Activated naive CD4-positive, alpha-beta T cell treated with anti-CD3 and anti-CD28 coated beads for 36 hours (primary cell): ENCODE measurements at places on chromosomes 16 and 17.

DNA sequence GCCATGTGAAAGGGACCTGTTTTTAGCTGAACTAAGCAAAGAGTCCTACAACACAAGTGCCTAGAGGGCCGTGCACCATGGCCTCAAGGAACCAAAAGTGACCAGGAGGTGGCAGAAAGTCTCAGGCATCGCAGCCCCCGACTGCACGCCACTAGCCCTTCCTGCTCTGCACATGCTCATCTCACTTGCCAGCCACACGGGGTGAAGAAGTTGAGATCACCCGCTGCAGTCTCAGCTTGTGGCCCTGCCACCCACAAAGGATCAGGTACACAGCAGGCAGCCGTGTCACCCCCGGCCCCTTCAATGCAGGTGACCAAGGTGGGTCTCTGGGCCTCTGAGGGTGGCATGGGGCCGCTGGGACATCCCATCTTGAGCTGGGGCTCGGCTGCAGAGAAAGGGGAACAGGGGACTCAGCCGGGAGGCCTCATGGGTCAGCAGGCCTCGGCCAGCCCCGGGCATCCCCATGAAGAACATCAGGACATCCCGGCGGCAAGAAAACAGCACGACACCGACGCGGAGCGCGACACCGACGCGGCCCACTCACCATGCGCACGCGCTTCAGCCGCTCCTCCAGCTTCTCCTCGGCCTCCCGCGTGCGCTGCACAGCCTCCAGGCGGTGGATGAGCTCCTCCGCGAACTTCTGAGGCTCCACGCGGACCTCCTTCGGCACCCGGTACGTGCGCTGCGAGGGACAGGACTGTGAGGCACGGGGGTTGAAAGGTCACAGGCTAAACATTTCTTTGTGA is 21.0 kb downstream of the PDIA2 start:
- DNase-seq, result peak; percentile 25

DNA sequence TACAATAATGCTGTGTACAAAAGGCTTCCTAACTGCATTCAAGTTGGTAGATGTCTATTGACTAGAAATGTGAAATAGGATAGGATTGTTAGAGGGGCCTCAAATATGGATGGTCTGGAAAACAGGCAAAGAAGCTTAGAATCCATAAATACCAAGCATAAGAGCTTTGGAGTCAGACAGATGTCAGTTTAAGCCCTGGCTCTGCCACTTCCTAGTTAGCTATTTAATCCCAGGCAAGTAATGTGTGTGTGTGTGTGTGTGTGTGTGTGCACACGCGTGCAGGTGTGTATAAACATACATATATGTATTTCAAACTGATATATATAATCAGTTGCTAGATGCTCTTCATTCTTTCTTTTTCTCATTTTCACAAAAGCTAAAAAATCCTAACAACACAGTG is 66.7 kb downstream of the MMD start:
- no peak for DNase-seq

GRCh38 chr17:6544011-6544370 is 12.4 kb downstream of the PITPNM3 start:
- no peak for DNase-seq

DNA sequence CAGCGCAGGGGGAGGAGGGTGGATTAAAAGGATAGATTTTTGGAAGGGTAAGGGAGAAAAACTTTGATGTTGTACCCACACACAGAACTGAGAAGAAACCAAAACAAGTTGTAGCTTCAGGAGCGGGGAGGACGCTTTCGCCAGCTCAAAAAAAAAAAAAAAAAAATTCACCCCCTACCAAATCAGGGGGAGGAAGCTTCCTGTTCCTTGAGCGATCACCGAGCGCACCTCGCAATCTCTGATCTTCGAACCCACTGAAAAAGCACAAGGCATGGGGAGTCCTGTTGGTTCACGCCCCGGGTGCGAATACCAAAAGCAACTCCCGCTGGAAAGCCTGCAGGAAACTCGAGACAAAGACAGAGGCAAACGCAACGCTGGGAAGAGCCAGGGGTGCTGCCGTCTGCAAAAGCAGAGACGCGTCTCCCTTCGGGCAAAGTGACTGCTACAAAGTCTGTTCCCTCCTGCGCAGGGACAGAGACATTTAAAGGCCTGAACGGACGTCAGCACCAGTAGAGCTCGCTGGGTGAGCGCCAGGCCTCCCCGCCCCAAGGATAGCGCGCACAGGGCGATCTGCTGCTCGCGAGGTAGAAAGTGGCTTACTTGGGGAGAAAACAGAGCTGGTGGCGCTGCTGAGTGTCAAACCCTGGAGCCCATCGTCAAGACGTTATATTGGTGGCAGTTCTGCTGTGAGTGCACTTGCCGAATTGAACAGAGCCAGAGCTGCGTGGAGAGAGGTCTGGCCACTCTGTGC is 190.4 kb downstream of the USP22 start:
- DNase-seq, result peak; percentile 28

DNA sequence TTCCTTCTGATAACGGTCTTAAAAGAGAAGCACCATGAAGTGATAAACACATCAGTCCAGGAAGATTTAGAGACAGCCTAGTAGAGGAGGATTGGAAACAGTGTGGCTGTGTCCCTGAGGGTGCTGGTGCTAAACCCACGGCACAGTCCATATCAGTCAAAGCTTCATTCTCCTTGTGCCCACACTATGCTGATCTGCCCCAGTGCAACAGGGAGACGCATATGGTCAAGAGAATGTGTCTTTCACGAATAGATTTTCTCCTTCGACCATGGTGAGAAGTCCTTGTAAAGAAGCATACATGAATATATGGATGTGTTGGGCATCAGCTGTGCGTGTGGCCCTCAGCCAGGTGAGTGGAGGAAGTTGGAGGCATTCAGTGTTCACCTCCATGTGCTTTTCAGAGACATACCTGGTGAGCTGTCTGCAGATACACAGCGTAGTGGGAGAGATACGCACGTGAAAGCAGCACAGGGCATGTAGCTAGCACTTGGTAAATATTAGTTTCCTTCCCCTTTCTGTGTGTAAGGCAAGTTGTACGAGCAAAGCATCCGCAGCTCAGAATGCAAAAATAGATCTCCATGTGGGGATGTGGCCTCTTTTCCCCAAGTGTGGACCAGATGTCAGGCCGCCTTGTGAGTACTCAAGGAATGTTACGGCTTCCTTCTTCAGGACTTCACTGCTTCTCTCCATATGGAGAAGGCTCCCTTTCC is 29.4 kb downstream of the HLF start:
- DNase-seq, result no peak
